Stimulated activated CD4-positive, alpha-beta T cell treated with anti-CD3 and anti-CD28 coated beads, Interleukin-2, amount 100 ng/mL, for 4 hours (primary cell): ENCODE measurements at places on chromosomes 5 and 9.

DNA sequence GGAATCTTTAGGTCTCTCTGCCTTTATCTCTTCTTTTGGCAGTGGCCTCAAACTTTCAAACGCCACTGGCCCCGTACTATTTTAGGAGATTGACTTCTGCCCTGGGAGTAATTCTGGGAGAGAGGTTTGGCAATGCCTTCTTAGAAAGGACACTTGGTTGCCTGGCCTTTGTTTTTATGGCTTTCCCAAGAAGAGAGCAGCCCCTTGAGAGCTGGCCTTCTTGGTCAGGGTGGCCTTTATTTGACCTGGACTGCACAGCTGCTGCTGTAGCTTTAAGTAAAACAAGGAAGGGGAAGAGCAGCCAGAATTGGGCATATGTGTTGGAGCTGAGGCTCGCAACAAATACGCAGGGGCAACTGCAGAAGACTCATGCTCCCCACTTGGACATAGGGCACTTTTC, 60.8 kb downstream of the PTPN3 start:
- DNase-seq, result no peak

DNA sequence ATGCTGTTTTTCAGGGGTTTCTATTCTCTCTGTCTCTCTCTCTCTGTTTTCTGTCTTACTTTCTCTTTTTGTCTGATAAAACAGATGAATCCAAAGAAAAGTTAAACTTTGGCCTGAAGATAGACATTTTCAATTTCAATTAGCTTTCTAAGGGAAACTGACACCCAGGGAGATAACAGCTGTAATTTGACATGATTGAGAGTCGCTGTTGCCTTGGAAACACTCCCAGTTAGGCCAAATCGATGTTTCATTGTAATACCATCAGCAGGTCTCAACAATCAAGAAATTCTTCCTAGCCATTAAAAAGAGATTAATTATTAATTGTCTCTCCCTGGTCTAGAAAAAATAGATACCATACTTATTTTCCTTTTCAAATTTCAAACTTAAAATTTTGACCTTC, 53.0 kb downstream of the ENTREP1 start:
- DNase-seq, result no peak

DNA sequence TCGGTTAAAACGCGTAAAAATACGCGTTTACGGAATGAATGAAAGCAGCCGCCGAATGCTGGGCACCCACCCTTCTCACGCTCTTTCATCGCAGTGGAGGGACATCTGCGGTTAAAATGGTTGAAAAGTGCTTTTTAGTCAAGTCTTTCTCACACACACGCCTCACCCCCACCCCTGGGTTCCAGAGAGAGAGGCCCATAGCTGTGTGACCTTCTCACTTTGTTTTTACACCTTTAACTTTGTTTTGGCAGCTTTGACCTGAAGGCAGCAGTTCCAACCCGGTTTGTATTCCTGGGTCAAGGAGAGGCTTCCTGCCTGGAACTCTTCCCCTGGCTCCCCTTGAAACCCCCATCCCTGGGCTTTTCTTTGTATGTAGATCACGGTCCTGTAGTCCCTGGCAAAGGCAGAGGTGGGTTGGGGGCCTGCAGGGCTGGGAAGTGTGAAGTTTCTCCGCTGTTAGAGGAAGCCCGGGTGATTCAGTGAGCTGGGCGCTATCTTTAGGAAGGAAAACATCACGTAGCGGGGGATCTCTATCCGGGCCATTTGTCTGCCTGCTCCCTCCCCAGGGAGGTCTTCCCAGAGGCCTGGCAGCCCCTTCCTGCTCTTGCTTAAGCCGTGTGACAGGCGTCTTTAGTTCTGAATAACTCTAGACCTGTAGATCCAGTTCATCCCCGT, 29.6 kb downstream of the SPRY4 start:
- no peak for DNase-seq

DNA sequence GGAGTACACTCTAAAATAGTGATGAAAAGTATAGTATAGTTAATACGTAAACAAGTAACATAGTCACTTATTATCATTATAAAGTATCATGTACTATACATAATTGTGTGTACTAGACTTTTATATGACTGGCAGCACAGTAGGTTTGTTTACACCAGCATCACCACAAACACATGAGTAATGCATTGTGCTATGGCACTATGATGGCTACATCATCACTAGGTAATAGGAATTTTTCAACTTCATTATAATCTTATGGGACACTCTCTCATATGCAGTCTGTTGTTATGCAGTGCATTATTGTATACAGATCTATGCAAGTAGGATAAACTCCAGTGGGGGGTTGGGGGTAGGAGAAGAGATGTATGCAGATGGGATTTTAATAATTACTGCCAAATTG, 52.7 kb upstream of the ELL2 start:
- no peak for DNase-seq

DNA sequence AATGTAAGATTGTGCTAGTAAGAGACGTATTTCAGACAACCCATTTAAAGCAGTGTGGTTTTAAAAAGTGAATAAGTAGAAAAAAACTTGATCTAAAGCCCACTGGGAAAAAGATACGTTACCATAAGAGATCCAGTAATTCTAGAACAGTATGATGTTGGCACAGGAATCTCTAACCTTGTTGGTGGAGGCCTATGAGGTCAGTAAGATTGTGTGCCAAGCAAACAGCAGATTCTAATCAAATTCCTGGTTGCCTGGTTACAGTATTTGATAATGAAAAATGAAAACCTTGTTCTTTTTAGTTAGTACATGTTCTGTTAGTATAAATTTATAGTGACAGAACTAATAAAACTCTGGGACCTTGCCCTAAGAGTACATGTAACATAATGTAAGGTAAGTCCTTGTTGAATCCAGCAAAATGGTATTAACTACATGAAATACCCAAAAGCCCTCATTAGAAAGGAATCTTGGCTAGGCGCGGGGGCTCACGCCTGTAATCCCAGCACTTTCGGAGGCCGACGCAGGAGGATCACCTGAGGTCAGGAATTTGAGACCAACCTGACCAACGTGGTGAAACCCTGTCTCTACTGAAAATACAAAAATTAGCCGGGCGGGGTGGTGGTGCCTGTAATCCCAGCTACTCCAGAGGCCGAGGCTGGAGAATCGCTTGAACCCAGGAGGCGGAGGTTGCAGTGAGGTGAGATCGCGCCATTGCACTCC, 33.2 kb upstream of the DMXL1 start:
- DNase-seq, result no peak
